ENCODE measurements at places on chromosomes 11 and 22.

DNA sequence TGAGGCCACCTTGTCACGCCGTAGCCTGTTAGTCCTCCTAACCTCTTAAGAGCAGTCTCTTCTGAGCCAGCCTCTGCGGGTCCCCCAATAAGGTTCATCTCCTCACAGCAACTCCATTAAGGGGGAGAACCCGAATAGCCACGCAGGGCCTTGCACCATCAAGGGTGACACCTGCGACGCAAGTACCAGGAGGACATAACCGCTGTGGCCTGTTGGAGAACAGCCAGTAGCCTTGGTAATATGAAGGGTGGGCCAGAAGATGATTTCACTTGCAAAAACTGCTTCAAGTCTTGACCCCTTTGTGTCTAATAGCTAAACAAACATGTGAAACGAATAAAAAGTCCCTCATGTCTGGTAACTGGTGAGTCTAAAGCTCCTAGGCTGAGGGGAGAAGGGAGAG is 14.8 kb downstream of the ARFGAP2 start:
- DNase-seq: no peak

- no peak for DNase-seq
These were observed 1.3 kb upstream of the TBX10 start for GRCh38 chr11:67640758-67641337.

DNA sequence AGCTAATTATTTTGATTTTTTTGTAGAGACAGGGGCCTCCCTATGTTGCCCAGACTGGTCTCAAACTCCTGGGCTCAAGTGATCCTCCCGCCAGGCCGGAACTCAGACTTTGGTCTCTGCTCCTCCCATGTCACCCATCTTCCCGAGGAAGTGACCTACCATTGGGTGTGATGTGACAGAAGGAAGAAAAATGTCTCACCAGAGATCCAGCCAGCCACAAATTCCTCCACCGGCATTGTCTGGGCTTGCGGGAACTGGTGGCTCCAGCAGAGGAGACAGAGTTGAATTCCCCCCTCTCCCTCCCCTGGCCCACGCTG is 772 bp downstream of the SLC25A45 start:
- no peak for DNase-seq

GRCh38 chr22:20565079-20565734 is 57.8 kb downstream of the MED15 start:
- DNase-seq: no peak

- peak; percentile 41 for DNase-seq
These were observed 73.7 kb upstream of the KIRREL3 start for GRCh38 chr11:127074151-127074761.

DNA sequence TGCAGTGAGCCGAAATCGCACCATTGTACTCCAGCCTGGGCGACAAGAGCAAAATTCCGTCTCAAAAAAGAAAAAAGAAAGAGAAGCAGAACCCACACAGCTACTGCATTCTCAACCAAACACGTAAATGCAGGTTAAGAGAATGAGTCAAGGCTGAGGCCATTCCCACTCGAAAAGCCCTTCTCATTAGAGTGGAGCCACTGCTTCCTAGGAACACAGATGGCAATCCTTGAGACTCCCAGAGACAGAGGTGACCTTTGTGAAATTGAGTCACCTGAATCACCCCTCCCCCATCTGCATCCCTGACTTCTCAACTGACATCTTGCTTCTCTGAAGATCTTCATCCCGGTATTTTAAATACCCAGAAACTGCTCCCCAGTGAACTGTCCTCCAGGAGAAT is 8.2 kb downstream of the PACSIN2 start:
- DNase-seq: no peak

- DNase-seq: no peak
These were observed 26.0 kb upstream of the FADD start for GRCh38 chr11:70176940-70177689.

- DNase-seq: peak; percentile 80
These were observed 1.1 kb upstream of the EXT2 start for GRCh38 chr11:44094260-44094868.

GRCh38 chr22:29031227-29032011 is 30.2 kb downstream of the C22orf31 start:
- DNase-seq: no peak

GRCh38 chr22:28132466-28132865 is 213.4 kb upstream of the PITPNB start:
- DNase-seq: no peak

- no peak for DNase-seq
These were observed 19.5 kb upstream of the UVRAG start for GRCh38 chr11:75795276-75796090.

DNA sequence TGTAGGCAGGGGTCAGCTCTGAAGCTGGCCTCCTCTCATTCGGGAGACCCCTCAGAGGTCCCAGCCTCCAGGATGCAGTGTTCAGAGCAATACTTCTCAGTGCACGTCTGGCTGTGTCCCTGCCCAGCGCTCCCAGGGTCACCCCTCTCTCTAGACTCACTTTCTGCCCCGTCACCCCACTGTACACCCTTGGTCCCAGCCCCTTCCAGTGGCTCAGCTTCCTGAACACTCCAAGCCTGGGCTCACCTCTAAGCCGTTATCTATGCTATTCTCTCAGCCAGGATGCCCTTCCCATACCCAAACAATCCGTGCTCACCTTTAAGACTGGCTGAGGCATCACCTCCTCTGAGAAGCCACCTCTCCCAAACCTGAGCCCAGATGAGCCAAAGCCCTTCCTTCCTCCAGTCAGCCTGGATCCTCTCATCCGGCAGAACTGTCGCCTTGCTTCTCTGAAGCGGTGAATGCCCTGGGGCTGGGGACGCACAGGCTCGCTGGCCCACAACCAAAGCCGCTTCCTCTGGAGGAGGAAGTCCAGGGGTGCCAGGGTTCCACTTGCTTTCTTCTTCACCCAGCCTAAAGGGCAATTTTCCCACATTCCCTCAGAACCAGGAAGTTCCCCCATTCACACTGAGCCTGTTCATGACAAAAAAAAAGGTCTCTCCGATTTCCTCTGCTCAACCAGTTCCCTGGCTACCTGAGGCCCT is 13.7 kb upstream of the CDKN1C start:
- DNase-seq: no peak

DNA sequence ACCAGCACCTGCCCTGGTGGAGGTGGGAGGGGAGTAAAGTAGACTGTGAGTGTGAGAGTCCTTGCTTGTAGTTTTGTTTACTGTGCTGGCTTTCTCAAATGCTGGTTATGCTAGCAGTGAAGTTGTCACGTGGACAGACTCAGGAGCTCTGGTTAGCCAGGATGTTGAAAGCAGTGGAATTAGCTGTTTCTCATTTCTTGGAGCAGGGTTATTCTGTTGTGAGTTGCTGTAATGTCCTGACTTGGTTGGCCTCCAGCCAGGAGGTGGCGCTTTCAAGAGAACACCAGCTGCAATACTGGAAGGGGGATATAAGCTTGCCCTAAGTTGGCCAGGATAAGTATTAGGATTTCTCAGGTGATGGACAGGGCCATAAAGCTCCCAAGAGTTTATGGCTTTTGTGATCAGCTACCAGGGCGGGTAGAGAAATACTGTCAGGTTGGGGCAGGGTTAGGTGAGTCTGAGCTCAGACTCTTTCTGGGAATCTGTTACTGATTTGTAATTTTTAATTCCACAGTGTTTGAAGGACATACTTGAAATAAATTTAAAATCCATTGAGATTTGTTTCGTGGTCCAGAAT is 13.7 kb downstream of the CYP2D6 start:
- DNase-seq: no peak

DNA sequence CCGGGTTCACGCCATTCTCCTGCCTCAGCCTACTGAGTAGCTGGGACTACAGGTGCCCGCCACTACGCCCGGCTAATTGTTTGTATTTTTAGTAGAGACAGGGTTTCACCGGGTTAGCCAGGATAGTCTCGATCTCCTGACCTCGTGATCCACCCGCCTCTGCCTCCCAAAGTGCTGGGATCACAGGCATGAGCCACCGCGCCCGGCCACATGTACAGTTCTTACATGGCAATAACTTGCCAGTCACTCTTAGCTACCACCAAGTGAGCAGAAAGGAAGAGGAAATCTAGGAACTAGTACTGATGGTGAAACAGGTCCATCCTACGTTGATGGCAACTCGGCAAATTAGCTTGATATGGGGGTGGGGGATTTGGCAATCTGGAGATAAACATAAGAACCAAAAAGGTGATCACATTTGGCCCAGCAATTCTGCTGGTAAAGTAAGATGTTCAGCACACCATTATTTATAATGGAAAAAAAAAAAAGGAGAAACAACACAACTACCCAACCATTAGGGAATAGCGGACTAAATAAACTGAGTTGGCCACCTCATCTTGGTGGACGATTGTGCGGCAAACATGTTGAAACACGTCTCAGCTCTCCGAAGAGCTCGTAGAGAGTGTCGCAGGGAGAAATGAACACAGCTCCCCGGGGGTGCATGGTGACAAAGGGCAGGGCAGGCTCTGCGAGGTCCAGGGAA is 5.3 kb downstream of the NLRP6 start:
- no peak for DNase-seq

DNA sequence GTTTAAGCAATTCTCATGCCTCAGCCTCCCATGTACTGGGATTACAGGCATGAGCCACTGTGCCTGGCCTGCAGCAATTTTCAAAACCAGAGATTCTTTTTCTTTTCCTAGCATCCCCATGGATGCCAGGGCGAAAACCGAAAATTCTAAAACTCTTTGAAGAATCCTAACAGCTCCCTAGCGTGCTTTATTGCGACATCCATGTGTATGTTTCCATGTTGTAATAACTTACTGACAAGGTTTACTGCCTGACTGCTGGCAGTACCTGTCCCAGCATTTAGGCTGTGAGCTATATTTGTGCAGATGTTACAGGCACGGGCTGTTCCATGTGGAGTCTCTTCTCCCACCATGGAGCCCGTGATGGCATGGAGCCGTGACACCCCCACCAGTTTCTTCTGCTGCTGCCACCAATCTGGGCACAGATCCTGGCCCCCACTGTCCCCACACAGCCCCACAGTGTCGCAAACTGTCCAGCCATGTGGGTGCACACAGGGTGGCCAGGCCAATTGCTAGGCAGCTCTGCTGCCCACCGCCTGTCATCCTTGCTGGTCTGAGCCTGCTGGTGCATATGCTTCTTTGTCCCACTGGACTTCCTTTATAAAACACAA is 7.1 kb upstream of the TAB1 start:
- no peak for DNase-seq

- no peak for DNase-seq
These were observed 40.2 kb upstream of the EED start for GRCh38 chr11:86204356-86204755.

DNA sequence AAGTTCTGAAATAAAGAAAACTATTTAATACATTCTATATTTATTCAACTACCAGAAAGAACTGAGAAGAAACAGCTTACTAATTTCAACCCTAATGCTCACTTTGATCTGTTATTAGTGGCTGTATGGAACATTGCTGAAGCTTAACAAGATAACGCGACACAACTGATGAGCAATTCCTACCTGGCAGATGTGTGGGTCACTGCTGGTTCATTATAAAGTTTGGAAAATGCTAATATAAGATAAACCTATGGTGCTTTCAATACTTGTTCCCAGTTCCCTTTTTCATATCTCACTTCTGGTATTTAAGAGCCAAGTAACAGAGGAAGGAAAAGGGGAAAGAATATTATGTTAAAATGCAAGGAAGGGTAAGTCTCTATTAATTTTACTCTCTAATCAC is 10.5 kb downstream of the CTSC start:
- DNase-seq: no peak

DNA sequence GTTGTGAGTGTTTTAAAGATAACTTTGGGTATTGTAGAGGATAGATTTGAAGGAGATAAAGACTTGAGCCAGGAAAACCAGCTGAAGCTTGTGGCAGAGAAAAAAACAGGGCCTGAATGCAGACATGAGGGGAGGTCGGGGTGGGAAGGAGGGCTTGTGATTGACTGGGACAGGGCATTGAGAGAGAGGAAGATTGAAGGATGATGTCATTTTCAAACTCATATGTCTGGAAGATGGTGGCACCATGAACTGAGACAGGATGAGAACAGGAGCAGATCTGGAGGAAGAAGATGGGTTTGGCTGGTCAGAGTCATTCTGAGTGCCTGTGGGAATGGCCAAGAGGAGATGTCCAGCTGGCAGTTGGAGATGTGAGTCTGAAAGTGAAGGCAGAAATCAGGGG is 14.7 kb downstream of the CSNK2A3 start:
- no peak for DNase-seq

DNA sequence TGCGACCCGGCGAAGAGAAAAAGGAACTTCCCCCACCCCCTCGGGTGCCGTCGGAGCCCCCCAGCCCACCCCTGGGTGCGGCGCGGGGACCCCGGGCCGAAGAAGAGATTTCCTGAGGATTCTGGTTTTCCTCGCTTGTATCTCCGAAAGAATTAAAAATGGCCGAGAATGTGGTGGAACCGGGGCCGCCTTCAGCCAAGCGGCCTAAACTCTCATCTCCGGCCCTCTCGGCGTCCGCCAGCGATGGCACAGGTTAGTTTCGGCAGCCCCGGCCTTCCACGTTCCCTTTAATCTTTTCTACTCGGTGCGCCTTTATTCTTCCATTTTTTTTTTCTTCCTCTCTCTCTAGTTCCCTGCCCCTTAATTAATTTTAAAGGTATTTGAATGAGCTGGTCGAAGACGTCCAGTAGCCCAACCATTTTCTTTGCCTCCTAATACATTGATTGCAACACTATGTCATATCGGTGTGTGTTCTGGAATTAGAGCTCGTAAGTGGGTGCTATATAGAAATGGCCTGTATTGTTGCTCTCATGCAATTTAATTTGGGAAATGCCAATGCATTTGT is 537 bp downstream of the EP300 start:
- DNase-seq: no peak

- no peak for DNase-seq
These were observed 47.5 kb downstream of the LINC01488 start for GRCh38 chr11:69529001-69529400.

DNA sequence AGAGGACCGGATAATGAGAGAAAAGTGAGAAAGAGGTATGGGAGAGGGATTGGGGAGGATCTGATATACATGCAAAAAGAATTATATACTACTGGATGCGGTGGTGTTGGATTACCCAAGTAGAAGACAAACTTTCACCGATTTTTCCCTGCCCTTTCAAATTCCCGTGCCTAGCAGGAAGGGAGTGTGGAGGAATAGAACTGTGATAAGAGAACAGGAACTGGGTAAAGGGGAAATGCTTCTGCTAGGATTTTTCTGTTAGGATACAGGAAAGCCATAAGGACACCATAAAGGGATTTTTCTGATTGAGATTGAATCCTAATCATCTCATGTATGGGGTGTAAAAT is 480 bp upstream of the MTMR2 start:
- no peak for DNase-seq

DNA sequence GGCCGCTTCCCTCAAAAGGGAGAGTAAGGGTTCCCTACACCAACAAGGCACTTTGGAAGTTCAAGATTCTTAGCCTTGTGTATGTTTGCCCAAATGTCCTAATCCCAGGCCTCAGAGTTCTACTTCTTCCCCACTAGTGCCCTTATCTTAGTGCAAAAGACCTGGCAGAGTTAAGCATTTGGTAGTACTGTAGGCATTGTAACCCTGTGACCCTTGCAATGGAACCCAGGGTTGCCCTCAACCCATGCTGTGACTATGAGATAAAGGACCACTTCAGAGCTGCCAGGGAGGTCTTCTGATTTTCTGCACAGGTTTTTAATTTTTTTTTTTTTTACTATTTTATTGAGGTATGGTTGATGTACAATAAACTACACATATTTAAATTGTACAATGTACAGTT is 65.1 kb downstream of the C11orf65 start:
- DNase-seq: no peak

Measured in NCI-H1436 (cell line).